ENCODE measurements at places on chromosomes 3 and 15.

- no peak for DNase-seq
Measured at GRCh38 chr3:67640023-67640660, 14.3 kb downstream of the SUCLG2 start.

- no peak for DNase-seq
Measured at GRCh38 chr15:78265752-78266224, 1.4 kb downstream of the DNAJA4 start.

DNA sequence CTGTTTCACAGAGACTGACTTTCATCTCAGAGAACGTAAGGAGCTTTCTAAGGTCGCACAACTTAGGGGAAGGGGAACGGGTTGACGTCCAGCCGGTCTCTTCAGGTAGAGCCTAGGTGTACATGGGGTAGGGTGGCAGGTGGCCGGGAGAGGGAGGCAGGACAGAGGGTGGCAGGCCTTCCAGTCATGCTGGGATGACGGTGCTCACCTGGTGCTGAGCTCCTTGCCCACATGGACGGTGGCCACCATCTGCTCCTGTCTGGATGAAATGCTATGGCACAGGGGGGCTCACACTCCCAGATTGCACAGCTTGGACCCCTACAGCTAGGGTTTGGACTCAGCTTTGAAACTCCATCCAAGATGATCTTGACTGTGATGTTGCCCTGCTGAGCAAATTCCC is 144.5 kb downstream of the ATP10A start:
- DNase-seq = no peak

GRCh38 chr3:94671078-94671477 is 608.2 kb downstream of the NSUN3 start:
- no peak for DNase-seq

GRCh38 chr15:42954291-42954690 is 33.7 kb upstream of the TTBK2 start:
- DNase-seq = no peak

DNA sequence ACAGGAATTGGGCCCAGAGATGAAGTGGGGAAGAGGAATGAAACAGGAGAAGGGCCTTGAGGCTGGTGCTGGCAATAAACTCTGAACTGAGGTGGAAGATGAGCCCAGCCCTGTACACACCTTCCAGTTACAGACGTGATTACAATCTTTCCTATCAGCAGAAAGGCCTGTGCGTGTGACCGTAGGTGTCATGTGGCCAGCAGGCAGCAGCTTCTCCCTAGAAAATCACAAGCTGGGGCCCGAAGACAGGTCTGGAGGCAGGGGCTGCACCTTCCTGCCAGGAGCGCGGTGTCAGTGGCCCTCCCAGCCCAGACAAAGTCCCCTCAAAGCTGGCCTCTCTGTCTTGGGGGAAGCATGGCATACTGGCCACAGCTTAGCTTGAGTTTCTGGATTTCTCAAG is 16.7 kb upstream of the PIGZ start:
- no peak for DNase-seq

DNA sequence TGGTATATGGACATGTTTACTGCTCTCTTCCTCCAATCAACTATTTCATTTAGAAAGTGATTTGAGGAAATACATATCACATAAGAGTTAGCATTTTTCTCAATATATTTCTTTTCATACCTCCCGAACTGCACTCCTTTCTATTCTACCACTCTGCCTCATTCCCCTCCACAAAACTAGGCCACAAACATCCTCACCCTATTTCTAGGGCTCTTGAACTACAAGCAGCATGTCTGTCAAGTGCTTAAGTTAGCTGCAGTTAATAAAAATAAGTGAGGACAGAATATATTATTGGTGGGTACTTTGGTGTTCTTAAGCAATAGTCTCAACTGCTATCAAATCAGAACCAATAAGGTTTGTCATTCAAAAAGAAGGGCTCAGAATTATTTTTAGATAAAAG is 125.1 kb downstream of the CLASP2 start:
- no peak for DNase-seq

DNA sequence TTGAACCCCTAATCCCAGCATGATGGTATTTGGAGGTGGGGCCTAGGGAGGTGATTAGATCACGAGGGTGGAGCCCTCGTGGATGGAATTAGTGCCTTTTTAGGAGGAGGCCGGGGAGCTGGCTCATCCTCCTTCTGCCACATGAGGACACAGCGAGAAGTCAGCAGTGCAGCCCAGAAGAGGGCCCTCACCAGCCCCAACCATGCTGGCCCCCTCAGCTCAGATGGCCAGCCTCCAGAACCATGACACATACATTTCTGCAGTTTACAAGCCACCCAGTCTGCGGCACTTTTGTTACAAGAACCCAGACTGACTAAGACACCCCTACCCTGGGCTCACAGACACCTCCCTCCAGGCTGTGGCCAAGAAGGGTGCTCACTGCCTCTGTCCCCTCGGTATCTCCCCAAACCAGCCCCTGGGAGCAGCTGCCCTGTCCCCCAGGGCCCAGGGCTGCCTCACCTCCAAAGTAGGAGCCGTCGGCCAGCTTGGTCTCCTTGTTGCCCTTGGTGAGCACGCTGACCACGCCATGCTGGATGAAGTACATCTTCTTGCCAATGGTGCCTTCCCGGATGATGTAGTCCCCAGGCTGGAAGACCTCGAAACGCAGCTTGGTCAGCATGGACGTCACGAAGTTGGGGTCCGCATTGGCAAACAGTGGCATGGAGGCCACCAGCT is 44.1 kb downstream of the HCN4 start:
- no peak for DNase-seq

- no peak for DNase-seq
Measured at GRCh38 chr15:34370129-34370528, 3.1 kb upstream of the LPCAT4 start.

DNA sequence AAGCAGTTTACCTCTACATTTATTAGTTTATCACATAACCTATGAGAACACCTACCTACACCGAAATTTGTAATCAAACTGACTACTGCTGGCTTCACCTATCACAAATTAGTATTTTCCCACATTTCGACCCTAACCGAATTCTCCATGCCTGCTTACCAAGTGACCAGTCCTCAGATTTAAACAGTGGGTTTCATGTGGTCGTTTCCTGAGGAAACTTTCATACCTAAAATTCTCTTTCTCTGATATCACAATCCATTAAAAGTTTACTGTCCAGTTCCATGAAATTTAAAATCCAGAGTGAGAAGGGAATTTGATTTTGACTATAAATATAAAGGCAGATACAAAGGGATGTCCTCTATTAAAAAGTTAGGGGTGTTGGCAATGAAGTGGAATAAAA is 1.9 kb downstream of the PLOD2 start:
- no peak for DNase-seq
